DMS53 (cell line): ENCODE measurements at places on chromosomes 4 and X.

DNA sequence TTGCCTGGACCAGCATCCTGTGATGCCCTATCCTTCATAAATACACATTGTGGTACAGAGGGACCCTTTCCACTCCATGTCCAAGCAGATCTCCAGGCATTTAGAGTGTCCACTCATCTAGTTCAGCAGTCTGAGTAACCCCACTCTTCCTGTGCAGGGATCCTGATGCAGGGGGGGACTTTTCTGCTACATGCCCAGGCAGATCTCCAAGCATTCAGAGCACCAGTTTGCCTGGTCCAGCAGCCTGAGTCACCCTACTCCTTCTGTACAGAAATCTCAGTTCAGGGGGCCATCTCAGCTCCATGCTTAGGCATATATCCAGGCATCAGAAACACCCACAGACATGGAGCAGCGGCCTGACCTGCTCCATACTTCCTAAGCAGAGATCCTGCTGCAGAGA lies 1089.8 kb downstream of the FAT4 start:
- no peak for DNase-seq

DNA sequence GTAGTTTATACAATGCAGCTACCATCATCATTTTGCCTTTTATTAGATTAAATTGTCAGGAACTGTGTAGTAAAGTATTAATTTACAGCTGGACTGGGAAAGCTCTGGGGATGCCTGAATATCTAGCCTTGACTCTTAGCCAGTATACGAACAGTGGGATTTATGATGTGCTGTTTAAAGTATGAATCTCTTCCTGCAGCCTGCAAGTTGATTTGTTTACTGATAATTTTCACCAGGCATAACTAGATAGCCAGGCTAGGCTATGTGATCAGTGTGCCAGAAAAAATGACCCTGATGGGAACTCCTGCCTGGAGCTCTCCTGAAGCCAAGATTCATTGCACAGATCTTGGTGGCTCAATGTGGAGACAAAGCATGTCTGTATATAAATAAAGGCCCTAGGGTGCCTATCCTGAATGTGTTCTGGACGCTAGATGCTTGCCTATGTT lies 119.2 kb downstream of the SCLT1 start:
- no peak for DNase-seq

DNA sequence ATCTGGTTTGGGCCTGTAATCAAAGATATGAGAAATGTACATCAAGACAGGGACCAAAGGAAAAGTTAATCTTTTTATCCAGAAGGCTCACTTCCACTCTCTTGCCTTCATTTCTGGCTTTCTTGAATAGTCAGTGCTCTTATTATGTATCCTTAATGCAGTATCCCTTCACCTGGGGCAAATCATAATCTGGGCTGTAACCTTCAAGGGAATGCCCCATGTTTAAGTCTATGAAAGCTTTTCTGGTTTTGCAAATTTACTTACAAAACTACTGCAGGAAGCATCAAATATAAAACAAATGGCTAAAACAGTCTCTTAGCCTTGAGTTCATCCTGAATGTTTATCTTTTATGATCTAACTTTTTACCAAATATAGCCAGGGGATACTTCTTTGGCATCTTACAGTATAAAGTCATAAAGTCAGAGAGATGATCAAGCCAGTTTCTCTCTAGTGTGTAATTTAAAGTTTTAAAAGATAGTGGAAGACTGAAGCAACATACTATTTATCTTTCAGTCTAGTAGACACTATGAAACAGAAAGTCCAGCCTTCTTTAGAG lies 1214.8 kb downstream of the STIM2 start:
- DNase-seq, result no peak

- no peak for DNase-seq
These were observed 198.4 kb downstream of the NR3C2 start for GRCh38 chr4:148243837-148244236.

- no peak for DNase-seq
These were observed 65.2 kb upstream of the TMEM33 start for GRCh38 chr4:41870035-41870434.

GRCh38 chr4:116469582-116469981 lies 615.8 kb downstream of the TRAM1L1 start:
- DNase-seq, result no peak

- DNase-seq, result no peak
These were observed 88.8 kb upstream of the FAM9B start for GRCh38 chrX:9122519-9123245.

DNA sequence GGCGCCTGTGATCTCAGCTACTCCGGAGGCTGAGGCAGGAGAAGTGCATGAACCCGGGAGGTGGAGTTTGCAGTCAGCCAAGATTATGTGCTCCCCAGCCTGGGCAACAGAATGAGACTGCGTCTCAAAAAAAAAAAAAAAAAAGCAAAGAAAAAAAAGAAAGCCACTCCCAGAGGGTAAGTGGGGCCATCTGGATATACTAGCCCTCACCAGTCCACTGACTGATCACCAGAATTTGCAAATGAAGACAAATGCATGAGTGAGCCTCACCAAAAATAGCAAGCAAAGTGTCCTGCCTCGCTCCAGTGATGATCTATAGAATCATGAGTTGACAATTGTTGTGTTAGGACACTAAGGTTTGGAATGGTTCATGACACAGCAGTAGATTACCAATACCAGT lies 47.6 kb downstream of the ZFP42 start:
- no peak for DNase-seq

- DNase-seq, result peak; percentile 82
These were observed 645 bp upstream of the RAB28 start for GRCh38 chr4:13484749-13485221.

GRCh38 chr4:87872028-87872427 lies 39.3 kb downstream of the MEPE start:
- no peak for DNase-seq

GRCh38 chr4:42151568-42152506 lies 618 bp downstream of the BEND4 start:
- peak; percentile 74 for DNase-seq

DNA sequence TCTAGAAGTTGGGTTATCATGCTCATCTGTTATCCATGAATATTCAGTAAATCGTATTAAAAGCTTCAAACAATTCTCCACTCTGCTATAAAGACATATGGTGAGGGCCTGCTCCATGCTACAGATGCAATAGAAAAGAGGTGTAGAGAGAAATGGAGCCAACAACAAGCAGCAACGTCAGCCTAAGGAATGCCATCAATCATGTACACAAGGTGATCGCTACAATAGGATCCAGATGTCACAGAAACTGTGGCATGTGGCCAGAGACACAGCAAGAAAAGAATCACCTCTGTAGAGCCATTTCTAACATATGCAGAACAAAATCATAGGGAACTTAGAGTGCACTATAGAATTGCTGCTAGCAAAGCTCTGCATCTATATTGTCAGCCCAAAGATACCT lies 1188.1 kb downstream of the PCDH7 start:
- DNase-seq, result no peak

DNA sequence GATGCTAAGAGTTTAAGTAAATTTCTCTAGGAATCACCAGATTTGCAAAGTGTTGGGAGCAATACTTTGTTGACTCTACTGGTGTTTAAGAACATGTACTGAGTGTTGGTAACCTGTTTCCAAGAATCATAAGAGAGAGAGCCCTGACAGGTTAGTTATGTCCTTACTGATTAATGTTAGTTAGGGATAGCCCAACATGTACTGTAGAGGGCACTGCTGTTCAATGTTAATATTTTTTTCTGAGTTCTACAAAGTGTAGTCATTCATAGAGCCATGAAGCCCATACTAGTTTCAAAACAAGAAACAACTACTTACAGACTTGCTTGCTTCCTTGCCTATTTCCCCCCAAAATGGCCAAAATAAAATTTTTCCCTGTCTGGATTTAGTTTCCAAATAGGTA lies 11.9 kb downstream of the TMPRSS11D start:
- peak; percentile 63 for DNase-seq
